ENCODE measurements at places on chromosomes 4 and X.
A peak's percentile ranks its signal among the peaks of the same experiment; 100 is the strongest.

DNA sequence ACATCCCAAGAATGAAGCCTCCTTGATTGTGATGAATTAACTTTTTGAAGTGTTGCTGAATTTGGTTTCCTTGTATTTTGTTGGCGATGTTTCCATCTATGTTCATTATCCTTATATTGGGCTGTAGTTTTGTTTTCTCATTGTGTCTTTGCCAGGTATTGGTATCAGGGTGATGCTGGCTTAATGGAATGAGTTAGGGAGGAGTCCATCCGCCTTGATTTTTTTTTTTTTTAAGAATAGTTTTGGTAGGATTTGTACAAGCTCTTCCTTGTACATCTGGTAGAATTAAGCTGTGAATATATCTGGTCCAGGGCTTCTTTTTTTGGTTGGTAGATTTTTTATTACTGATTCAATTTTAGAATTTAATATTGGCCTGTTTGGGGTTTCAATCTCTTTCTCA lies 166.1 kb upstream of the WDFY3 start:
- no peak for DNase-seq

DNA sequence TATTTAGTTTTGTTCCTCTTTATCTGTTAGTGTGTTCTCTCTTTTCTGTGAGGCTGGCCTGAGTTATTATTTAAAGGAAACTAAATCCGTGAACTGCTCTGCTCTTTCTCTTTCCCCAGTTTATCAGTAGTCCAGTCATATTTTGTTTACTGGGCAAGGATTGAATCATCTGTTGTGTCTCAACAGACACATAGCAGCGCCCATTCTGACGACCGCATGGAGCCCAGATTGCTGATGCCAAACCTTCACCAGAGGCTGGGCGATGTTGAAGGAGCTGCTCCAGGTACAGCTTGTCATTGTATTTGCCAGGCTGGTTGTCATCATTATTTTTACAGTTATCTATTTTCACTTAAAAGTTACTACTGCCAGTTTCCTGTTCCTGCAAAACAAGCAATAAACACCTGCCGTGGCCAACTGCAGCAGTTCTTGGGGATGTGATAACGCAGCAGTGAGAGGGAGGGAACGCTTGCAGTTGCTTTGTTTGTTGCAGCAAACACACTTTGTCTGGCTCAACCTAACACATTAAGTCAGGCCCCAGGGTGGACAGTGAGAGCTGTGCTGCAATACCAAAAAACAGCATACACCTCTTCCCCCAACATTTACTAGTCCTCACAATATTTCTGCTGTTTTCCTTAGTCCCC lies 10.1 kb downstream of the REELD1 start:
- DNase-seq, result no peak

GRCh38 chr4:159429693-159430035 lies 326.8 kb downstream of the RAPGEF2 start:
- DNase-seq, result no peak

DNA sequence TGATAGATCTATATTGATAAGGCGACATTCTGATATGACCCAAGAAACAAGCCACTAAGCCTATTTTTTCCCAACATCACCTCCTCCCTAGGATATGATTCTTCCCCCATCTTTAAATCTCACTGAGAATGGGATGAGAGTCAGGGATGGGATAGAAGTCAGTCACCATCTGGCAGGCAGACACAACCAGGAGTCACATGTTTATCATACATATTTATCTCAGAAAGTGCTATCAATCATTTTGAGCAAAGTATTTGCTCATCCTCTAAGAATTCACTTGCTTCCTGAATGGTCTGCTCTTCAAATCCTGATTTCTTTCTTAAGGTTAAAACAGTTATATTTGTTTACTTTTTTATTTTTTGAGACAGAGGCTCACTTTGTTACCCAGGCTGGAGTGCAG lies 20.3 kb downstream of the DNAAF6 start:
- no peak for DNase-seq

DNA sequence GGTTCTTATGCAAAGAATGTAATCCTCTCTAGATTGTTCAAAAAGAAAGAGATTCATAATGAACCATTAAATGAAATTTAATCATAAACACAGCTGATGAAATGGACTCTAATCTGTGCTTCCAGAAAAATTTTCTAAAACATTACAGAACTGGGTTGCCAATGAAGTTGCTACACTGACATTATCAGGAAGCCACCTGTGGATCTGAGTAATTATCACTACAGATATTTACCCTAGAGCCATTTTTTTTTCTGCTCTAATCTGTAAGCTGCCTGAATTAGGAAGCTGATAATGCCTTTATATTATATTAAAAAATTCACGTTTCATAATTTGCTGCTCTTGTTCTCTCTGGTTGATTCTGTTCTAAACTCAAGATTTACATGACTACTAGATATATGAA lies 380.1 kb downstream of the GRIA2 start:
- no peak for DNase-seq

DNA sequence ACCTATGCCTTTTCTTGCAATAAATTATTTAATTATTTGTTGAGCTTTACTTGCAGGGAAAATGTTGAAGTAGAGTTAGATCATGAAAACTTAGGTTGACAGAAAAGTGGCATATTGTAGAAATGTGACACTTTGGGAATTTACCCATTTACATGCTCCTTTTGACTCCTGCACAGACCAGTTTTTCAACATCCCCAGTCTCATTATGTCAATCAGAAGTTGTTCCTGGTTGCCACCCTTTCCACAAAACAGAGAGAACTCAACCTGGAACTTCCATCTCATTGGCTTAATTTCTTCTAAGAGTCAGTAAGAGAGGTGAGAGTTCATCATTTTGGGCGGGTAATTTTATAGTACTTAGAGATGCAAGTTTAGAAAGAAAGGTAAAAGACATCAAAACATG lies 284.6 kb upstream of the ANKRD50 start:
- no peak for DNase-seq

DNA sequence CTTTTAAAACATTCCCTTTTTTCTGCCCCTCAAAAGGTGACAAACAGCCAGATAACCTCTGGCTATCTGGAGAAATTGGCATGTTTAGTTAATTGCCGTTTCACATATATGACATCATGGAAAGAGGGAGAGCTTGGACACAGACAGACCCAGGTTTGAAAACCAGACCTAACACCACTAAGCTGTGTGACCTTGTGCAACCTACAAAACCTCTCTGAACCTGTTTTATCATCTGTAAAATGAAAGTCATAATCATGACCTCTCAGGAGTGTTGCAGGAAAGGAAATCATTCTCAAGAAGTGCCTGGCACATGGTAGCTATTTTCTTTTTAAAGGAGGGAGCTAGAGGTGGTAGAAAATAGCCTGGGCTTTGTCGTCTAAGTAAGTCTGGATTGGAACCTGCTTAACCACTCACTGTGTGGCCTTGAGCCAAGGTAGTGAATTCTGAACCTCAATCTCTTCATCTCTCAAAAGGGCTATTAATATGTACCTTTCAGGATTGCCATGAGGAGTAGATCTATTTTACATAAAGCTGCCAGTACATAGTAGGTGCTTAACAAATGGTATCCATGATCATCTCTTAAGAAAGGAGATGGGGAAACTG lies 363.5 kb downstream of the BCOR start:
- no peak for DNase-seq

DNA sequence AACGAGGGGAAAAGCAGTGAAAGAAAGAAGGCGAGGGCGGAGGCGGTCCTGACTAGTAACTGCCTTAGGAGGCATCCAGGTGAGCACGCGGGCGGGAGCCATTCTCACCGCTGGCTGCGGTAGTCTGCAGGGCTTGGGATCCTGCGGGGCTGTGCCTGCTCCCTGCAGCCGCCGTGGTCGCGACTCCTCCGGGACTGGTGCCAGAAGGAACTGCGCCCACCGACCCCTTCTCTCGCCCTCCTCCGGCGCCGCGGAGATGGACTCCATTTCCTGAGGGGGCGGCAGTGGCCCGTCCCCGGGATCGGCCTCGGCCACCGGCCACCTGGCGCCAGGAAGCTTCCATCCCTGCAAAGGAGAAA lies 543 bp downstream of the NFXL1 start:
- DNase-seq, result peak; percentile 11

GRCh38 chr4:146330392-146330791 lies 116.1 kb downstream of the REELD1 start:
- DNase-seq, result no peak

- DNase-seq, result no peak
Observed at GRCh38 chrX:77398330-77398954, 48.7 kb upstream of the FGF16 start.

DNA sequence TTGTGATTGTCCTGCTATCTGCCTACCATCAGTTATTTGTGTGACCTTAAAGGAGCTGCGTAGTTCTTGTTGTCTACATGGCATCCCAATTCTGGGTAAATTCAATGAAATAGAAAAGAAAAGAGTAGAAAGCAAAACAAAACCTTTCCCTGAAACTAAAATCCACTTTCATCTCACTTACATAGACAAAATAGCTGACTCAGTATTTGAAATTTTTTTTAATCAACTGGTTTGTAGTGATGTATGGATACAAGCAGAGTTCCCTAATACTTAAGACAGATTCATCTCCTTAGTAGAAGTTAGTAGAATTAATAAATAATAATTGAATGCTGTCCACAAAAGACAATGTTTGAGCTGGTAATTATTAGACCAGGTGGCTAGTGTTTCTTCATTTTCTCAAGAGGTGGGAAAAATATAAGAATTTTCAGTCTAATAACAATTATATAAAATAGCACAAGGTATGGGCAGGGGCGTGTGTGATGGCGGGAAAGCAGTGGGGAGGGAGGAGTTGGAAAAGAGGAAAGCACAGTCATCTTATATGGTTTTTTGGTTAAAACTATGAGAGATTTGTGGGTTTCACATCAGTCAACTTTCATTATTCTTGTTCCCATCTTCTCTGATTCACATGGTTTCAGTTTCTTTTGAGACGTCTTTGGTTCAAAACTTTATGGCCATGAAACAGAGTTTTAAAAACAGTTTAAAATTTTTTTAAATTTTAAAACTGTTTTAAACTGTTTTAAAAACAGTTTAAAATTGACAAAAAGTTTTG lies 275.2 kb downstream of the SPRY1 start:
- no peak for DNase-seq

GRCh38 chrX:98646351-98646750 lies 1762.6 kb downstream of the RPA4 start:
- DNase-seq, result no peak

- DNase-seq, result peak; percentile 24
Observed at GRCh38 chr4:1347410-1347864, 429 bp downstream of the UVSSA start.

- DNase-seq, result no peak
Observed at GRCh38 chr4:184851200-184851541, 25.4 kb upstream of the ACSL1 start.

Measured in CD4-positive, alpha-beta T cell treated with Interleukin-4 for 4 hours (primary cell).